ENCODE measurements at places on chromosomes 4 and X.

GRCh38 chrX:40099055-40099958, 1.5 kb upstream of the BCOR start:
- peak; percentile 89 for DNase-seq

GRCh38 chrX:136627409-136627808, 20.5 kb upstream of the CD40LG start:
- DNase-seq: no peak

GRCh38 chr4:82499738-82500434, 61.9 kb downstream of the TMEM150C start:
- DNase-seq: no peak

GRCh38 chrX:9349572-9350494, 115.0 kb upstream of the TBL1X start:
- DNase-seq: no peak

DNA sequence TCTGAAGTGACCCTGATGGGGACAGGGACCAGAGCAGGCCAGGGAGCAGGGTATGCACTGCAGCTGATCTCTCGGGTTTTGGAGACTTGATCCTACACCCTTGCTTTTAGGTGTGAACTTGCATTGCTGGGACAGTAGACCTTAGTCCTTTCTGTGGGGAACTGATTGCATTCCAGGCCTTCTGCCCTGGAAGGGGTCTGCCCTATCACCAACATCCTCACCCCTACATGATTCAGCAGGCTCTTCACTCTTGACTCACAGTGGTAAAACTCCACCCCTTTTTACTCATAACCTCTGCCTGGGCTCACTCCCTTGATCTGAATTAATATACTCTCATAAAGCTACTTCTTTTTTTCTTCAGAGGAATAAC, 6.6 kb upstream of the DDX60L start:
- no peak for DNase-seq

DNA sequence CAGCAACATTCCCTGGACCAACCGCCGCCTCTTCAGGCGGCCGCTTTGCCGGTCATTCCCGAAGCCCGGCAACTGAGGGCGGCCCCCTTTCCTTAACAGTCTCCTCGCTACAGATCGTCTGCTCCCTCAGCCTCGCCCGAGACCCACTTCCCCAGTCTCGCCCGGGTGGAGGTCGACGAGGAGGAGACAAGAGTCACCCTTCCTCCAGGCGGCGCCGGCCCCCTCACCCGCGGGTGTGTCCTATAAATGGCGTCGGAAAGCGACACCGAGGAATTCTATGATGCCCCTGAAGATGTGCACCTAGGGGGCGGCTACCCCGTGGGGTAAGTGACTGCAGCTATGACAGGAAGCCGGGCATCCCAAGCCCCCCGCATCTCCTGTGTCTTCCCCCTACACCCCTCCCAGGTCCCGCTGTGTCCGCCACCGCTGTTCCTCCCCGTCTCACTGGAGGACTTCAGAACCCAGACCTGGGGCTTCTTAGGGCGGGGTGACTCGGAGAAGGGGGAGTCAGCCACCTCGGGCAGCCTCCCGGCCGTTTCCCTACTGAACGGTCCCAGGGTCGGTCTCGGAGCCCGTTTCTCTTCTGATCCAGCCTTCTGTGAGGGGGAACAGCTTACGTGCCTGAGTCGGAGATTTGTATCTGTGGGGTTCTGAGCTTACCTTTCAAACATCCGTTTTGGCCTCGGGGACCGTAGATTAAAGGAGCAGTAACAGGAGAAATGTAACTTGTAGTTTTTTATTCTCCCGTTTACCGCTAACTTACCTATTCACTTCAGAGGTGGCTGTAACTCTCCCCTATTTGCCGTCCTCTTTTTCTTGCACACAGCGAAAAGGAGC, 570 bp downstream of the WDR44 start:
- DNase-seq: peak; percentile 69

Measured in H7 (cell line).